SK-N-SH (cell line): ENCODE measurements at places on chromosomes 16 and 17.

DNA sequence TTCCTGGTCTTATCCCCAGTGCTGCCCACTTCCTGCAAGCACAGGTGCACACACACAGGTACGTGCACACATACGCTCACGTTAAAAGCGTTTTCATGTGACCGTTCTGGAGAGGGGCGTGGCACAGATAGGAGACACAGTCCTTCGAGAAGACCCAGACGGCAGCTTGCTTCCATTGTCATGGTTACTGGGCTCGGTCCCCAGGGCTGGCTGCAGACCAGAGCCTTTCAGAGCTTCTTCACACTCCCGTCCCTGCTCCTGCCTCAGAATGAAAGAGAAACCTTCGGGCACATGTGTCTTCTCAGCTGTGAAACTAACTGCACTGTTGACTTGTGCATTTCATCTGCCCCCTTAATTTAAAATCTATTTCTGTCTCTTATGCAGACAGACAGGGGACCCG, 154.2 kb downstream of the PITPNC1 start:
- peak; percentile 50 for DNase-seq

- peak; percentile 96 for DNase-seq
Observed at GRCh38 chr17:44350733-44351226, 5.7 kb downstream of the GRN start.

DNA sequence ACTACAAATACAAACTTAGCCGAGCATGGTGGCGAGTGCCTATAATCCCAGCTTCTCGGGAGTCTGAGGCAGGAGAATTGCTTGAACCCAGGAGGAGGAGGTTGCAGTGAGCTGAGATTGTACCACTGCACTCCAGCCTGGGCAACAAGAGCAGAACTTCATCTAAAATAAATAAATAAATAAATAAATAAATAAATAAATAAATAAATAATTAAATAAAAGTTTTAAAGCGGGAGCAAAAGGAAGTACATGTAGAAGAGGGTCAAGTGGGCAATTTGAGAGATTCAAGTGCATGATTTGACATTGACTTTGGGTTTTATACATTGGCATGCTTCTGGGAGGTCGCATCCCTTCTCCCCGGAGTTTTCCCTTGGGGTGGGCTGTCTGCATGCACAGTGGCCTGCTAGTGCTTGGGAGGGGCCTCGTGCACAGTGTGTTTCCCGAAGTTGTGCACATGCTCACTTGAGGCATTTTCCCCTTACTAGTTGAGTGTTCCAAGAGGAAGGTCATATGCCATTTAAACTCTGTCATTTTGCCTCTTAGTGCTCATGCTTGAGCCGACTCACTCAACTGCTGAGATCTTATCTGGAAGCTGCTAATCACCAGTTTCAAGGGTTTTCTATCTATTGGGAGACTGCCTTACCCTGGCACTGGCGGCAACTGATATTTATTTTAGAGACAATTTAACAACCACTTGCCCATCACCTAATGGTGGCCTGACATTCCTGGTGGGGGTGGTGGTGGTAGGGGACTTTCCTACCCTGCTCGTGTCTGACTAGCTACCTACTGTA, 193.2 kb upstream of the MPHOSPH6 start:
- DNase-seq: no peak

DNA sequence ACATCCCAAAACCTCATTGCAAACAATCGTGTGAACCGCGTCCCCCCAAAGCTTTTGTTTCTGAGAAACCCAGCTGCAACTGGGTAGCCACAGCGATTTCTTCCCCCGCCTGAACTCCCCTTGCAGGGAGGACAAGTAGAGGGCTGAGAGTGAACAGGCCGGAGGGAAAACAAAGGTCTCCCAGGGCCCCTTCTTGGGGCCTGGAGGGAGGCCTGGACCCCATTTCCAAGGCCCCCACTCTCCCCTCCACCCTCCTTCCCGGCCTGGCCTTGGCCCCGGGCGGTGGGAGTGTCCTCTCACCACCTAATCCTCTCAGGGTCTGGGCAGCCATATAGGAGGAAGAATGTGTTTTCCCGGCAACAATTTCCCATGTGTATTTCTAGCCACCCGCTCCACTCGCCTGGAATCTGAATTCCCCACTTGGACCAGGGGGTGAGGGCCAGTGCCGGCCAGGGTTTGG, 2.6 kb downstream of the GLIS2 start:
- DNase-seq: no peak

GRCh38 chr17:19482576-19482975, 51.1 kb upstream of the SLC47A1 start:
- DNase-seq: no peak

- DNase-seq: no peak
Observed at GRCh38 chr16:59249011-59249410, 514.9 kb upstream of the GOT2 start.

GRCh38 chr16:30076276-30076791, 540 bp downstream of the PPP4C start:
- DNase-seq: no peak
